ENCODE measurements at places on chromosomes 1 and 21.

GRCh38 chr1:165138960-165139359 lies 217.6 kb downstream of the LMX1A start:
- no peak for DNase-seq

DNA sequence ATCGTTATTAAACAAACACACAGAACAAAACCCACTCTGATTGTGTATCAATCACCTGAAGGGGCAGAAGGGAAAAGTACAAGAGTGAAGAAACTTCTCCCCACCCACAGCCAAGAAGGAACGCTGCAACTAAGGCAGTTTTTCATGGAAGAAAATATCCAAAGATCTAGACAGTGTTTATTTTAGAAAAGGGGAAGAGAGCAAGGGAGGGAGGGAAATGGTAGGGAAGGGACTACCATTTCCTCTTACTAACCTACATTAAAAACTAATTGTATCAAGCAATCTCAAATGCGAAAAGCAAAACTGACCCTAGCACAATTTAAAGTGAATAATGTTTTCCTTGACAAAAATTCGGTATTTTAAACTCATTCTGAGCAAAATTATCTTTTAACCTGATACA lies 3.5 kb downstream of the NRIP1 start:
- DNase-seq = no peak

DNA sequence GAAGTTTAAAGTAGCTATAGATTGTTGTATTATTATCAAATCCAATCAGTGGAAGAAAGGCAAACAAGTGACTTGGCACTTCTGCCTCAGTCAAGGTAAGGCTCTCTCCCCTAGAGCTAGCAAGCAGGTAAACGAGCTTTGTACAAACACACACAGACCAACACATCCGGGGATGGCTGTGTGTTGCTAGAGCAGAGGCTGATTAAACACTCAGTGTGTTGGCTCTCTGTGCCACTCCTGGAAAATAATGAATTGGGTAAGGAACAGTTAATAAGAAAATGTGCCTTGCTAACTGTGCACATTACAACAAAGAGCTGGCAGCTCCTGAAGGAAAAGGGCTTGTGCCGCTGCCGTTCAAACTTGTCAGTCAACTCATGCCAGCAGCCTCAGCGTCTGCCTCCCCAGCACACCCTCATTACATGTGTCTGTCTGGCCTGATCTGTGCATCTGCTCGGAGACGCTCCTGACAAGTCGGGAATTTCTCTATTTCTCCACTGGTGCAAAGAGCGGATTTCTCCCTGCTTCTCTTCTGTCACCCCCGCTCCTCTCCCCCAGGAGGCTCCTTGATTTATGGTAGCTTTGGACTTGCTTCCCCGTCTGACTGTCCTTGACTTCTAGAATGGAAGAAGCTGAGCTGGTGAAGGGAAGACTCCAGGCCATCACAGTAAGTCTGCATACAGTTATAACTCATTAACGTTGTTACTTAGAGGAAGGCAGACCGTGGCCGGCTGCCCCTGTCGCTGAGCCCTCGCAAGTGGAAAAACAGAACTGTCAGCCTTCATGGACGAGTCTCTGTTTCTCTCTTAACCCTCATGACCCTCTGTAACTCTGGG lies at the start of gene PALMD:
TSS of gene PALMD (plus strand) at position 415 of the 833 bp plus-strand sequence. CDS start at position 620, 205 bp downstream.
- DNase-seq = no peak

GRCh38 chr1:164725401-164725800 lies 166.4 kb downstream of the PBX1 start:
- DNase-seq = no peak

DNA sequence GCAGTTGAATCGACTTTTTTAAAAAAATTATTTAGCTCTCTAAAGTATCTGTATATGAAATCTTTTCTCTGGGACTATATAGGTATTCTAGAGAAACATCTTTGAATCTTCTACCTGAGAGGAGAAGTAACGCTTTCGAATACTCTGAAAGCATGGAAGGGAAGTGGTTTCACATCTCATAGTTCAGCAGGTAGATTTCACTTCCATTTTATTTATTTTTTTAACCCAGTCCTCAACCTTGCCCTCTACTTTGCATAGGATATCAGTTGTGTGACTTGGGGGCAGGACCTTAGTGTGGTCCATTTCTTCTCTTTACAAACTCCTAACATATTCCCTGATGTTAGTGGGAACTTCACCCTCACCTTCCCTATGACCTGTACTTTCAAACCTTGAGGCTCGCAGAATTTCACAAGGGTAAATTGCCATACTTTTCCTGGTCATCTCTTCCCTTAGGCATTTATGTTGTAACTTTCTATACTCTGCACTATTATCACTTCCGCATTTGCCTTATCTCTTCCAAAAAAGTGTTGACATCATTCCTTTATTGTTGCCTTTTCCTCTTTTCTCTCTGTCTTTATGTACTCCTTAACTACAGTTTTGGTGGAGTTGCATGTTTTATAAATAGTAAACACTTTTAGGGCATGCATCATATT lies 1208.5 kb upstream of the ADGRL4 start:
- DNase-seq = no peak

DNA sequence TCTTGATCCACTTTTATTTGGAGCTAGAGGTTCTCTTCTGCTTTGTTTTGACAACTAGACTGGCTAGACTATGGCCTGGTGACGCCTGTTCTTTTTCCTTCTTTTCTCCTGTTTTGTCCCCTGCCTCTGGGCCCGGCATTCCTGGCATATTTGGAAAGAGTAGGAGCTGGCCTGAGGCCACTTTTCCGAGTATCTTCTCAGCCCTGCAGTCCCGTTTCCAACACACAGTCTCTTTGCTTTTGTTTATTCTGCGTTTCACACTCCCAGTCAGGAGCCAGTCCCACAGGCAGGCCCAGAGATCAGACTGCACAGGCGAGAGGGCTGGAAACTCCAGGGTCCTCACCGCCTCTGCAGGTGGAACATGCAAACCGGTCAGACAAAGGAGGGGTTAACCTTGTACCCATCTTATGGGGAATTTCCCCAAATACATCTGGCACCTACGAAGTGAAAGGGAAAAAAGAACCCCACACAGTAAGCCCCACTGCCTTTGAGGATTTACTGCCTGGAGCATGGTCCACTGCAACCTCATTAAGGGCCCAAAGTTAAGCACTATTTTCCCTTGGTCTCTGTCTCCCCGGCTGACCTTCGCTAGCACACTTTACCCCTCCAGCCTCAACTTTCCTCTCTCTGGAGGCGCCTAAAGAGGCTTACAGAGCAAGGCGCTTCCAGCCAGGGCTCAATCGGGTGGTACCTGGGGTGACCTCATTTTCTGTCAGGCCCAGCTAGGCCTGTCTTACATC lies 141.1 kb downstream of the TOMM20 start:
- DNase-seq = no peak

- DNase-seq = no peak
These were observed 19.9 kb upstream of the SRSF4 start for GRCh38 chr1:29201595-29202051.

GRCh38 chr1:145960468-145961108 lies 2.8 kb upstream of the LIX1L start:
- DNase-seq = no peak

DNA sequence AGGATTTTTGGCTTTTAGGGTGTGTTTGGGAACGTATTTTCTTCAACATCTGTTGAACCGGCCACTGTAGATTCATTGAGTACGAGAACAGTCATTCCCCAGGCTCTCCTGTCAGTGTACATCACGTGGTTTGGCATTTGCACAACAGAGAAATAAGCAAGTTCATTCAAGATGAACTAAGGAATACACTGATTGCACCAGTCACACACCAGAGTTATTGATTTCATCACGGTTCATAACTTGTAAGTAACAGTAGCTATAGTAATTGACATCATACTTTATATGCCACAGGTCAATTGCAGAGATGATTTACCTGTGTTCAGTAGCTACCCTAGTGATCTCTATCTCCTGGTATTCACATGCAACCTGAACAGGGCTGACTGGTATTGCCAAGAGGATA lies 90.7 kb upstream of the ETS2 start:
- no peak for DNase-seq

GRCh38 chr1:227844320-227845146 lies 29.1 kb downstream of the PRSS38 start:
- no peak for DNase-seq

- DNase-seq = no peak
These were observed 50.4 kb upstream of the SOD1 start for GRCh38 chr21:31609081-31609480.

DNA sequence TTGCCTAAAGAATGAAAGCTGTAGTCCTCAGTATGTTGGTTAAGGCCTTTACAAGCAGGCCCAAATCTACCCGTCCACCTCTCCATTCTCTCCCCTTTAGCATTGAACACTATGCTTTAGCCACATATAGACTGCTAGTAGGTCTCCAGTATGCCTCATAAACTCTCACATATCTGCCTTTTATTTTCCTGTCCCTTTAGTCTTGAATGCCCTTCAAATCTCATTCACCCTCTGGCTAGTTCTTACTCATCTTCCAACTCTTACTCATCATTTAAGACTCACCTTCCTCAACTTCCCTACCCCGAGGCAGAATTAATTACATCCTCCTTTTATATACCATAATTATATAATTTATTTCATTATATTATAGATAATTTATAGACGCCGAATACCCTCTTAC lies 78.7 kb upstream of the TSPAN2 start:
- no peak for DNase-seq

All from CD4-positive, alpha-beta T cell treated with Interleukin-15 for 4 hours (primary cell).